Femur (tissue), 1 donor: ENCODE measurements at places on chromosomes 11 and 22.
A peak's percentile ranks its signal among the peaks of the same experiment; 100 is the strongest.

DNA sequence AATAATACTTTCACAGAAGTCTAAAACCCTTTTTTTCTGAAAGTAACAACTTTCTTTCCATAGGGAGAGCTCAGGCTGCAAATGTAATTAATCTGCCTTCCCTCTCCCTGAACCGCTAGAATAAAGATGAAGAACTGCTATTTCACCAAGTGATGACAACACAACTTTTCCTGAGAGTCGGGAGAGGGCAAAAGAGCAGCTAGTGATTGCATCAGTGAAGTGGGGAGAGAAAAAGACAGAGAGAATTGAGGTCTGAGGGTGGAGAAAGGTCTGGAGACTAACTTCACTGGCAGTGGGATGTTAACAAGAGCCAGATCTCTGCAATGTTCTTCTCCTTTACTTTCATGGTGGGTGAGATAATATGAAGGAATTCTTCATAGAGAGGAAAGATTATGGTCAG is 10.9 kb upstream of the MPEG1 start:
- DNase-seq, result no peak

- DNase-seq, result no peak
Measured at GRCh38 chr11:11247086-11247485, 106.0 kb downstream of the CSNK2A3 start.

- no peak for DNase-seq
Measured at GRCh38 chr11:94558468-94558867, 8.7 kb upstream of the PIWIL4 start.

- no peak for DNase-seq
Measured at GRCh38 chr11:44018127-44018521, 29.7 kb upstream of the ACCSL start.

DNA sequence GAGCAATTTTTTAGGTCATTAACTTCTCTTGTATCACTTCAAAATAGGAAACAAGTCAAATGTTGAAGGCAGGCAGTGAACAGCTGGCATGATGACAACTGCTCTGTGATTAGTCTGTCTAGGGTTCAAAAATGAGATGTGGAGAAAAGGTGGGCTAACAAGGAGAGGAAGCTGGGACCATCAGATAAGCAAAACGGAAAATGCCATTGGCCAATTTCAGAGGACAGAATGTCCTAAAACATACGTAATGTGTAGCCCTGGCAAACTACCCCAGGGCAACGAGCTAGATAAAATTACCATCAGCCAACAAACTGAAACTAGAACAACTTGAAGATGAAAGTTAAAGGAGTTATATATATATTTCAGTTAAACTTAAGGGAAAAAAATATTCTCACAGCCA is 93.2 kb downstream of the RELT start:
- no peak for DNase-seq

DNA sequence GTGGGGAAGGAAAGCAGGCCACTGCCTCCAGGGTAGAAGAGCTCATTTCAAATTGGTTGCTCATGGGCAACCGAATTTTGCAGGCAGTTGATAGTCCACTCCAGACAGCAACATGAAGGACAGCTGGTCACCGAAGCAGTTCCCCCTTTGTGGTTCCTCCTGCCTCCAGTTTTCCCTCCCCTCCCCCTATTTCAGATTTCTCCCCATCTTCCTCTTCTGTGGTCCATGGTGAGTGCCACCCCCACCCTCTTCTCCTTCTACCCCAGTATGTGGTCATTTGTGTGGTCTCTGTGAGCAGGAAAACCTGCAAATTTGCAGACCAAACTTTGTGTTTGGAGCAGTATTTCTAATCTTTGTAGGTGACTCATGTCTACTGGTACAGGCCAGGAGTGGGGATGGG is 38.2 kb upstream of the PAK1 start:
- peak; percentile 24 for DNase-seq

- no peak for DNase-seq
Measured at GRCh38 chr11:80109652-80110051, 668.8 kb upstream of the TENM4 start.

GRCh38 chr11:68677432-68677831 is 6.9 kb upstream of the GAL start:
- DNase-seq, result peak; percentile 69

DNA sequence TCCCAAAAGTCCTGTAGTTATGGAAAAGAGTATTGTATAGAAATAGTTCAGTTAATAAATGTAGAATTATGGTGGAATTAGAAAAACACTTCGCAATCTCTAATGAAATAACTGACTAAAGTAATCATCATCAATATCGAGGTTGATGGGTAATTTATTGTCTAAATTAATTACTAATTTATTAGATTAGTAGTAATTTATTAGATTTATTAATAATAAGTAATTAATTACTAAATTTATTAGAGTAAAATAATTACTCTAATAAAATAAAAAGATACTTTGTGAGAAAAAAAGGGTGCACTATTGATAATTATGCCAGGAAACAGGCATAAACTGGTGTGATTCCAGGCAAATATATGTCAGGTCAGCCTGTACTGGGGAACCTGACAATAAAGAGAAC is 455.6 kb downstream of the AASDHPPT start:
- no peak for DNase-seq

- DNase-seq, result no peak
Measured at GRCh38 chr11:115439385-115439784, 64.8 kb downstream of the CADM1 start.

GRCh38 chr11:126348806-126349582 is 6.5 kb upstream of the ST3GAL4 start:
- DNase-seq, result peak; percentile 76

DNA sequence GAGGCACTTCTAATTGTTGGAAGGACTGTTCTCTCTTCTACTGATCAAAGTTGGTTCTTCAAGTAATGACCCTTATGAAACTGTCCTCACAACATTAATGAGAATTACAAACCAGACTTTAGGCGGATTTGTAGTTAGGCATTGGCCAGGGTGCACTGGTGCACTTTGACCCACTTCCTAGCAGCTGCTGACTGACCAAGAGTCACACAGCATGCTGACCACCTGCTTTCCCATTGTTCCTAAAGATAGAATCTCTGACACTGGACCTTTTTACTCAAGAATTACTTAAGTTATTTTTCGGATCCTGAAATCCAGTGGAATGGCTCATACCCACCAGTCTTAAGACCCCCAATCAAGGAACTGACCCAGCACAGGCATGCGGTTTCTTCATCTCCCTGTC is 264.0 kb downstream of the ST3GAL4 start:
- DNase-seq, result no peak

- no peak for DNase-seq
Measured at GRCh38 chr22:50711446-50712340, 26.3 kb upstream of the ACR start.
